Spinal cord (tissue), 10 donors: ENCODE measurements at places on chromosomes 4 and X.

- DNase-seq: peak; percentile 85
Measured at GRCh38 chrX:139204898-139205667, 325.5 kb upstream of the F9 start.

GRCh38 chrX:31608638-31609037, 536.8 kb upstream of the FTHL17 start:
- no peak for DNase-seq

GRCh38 chrX:18654875-18655836, 16.8 kb downstream of the RS1 start:
- no peak for DNase-seq

GRCh38 chr4:88021824-88022223, 14.4 kb downstream of the PKD2 start:
- no peak for DNase-seq

DNA sequence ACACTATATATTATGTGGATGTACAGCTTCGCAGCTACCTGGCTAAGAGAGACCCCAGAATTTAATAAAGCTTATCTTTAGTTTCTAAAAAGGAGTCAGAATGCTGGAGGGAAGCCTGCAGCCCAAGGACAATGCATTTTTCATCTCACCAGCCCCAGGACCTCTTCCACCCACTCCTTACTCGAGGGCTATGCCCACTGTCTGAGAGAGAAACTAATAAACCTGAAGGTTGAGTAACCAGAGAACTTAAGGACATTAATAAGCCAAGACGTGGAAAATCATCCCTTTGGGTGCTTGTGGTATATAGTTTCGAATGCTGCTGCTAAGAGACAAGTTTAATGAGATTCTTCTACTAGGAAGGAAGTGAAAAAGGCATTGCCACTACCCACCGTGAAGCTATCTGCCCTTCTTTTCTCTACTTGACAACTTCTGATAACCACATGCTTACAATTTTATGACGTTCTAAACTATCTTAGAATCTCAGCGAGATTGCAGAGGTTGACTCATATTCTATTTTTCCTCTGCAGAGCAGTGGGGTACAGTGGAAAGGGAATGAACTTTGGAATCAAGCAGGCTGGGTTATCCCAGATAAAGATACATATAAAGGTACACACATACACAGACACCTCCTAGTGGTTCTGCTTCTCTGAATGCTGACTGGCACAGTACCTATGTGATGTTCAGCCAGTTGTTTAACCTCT, 3.3 kb downstream of the RELL1 start:
- DNase-seq: peak; percentile 22

GRCh38 chr4:54199919-54200318, 29.2 kb upstream of the PDGFRA start:
- DNase-seq: no peak

- peak; percentile 28 for DNase-seq
Measured at GRCh38 chr4:76803522-76803921, 94.4 kb downstream of the SOWAHB start.

- DNase-seq: peak; percentile 59
Measured at GRCh38 chr4:128228845-128229795, 58.5 kb downstream of the PGRMC2 start.

- no peak for DNase-seq
Measured at GRCh38 chr4:13546941-13547484, 2.7 kb upstream of the NKX3-2 start.
